Dorsolateral prefrontal cortex (tissue), 122 donors: ENCODE measurements at places on chromosomes 2 and 18. TPM values are rescaled to one million over a fixed set of nuclear protein-coding genes. Genes with fewer than 3 reads are reported as not detected.

Gene DNAH7
- total RNA-seq: 16.7 TPM

Gene RAB17
- 1.0 TPM for total RNA-seq

Gene FEV
- total RNA-seq: 0.48 TPM

Gene HTRA2
- total RNA-seq: 31.4 TPM

Gene TIGD1
- total RNA-seq: 6.8 TPM

Gene IL18RAP
- total RNA-seq: not detected

Gene CLIP4
- 76.4 TPM for total RNA-seq

Gene KYNU
- 0.81 TPM for total RNA-seq

Gene TRIM54
- 6.8 TPM for total RNA-seq
